ENCODE measurements at places on chromosomes 13 and 19.

- no peak for DNase-seq
These were observed 21.9 kb downstream of the UQCRFS1 start for GRCh38 chr19:29191005-29191404.

DNA sequence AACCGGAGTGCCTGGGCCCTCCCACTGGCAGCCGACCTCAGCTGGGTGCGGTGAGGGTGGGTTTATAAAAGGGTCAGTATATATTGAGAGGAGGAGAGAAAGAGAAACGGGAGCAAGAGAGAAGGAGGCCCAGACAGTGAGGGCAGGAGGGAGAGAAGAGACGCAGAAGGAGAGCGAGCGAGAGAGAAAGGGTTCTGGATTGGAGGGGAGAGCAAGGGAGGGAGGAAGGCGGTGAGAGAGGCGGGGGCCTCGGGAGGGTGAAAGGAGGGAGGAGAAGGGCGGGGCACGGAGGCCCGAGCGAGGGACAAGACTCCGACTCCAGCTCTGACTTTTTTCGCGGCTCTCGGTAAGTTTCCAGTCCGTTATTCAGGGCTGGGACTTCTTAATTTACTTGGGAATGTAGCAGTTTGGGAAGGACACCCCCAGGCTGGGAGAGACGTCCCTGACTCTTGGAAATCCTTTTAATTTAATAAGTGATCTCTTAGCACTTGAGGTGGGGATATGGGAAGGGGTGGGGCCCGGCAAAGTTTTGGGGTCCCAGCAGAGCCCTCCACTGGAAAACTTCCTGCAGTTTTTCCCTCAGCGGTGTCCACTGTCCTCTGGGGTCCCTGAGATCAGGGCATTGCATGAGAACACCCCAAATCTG is at the start of gene EMP3:
EMP3 (plus strand) TSS at position 288 of the 646 bp plus-strand sequence. CDS start 1,293 bp downstream, outside the sequence.
- peak; percentile 48 for DNase-seq

- DNase-seq = no peak
These were observed 9.3 kb downstream of the TMEM143 start for GRCh38 chr19:48354332-48354992.

DNA sequence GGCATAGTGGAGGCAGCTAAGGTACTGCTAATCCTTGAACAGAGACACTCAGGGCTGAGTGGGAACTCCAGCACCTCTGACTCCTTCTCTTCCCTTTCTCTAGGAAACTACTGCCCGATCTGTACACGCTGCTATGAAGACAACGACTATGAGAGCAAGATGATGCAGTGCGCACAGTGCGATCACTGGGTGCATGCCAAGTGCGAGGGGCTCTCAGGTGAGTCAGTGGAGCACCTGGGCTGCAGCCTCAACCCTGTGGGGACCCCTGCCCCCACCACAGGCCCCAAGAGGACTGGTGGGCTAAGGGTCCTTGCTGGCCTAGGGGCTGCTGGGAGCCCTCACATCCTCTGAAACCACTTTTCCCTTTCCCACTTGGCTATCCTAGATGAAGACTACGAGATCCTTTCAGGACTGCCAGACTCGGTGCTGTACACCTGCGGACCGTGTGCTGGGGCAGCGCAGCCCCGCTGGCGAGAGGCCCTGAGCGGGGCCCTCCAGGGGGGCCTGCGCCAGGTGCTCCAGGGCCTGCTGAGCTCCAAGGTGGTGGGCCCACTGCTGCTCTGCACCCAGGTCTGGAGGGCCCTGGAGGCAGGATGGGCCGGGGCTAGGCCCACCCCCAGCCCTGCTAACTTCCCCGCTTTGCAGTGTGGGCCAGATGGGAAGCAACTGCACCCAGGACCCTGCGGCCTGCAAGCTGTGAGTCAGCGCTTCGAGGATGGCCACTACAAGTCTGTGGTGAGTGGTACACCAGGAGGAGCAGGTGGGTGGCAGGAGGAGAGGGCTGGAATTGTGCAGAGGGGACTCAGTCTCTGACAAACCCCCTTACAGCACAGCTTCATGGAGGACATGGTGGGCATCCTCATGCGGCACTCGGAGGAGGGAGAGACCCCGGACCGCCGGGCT is 9.5 kb downstream of the KMT2B start:
- DNase-seq = no peak

- DNase-seq = no peak
These were observed 771.0 kb downstream of the EFNB2 start for GRCh38 chr13:105764486-105764885.

DNA sequence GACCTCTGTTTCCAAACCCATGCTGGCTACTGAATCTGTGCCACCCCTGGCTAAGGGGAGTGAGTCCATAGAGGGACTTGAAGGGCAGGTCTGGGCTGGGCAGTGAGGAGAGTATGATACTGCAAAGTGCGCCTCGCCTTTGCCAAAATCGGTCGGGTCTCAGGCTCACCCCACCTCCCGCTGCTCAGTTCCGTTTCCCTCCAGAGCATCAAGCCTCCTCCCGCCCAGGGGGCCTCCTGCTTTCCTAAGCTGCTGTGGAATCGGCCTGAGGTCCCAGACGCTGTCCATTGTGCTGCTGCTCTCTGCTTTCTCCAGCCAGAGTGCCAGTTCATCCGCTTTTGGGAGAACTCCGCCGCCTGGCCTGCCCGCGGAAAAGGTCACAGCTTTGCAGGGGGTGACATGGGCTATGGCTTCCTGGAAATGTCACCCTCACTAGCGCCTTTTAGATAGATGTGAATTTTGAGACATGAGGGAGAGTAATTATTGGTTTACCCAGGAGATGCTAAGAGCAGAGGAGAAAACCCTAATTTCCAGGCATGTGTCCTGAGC is 1418.4 kb downstream of the UQCRFS1 start:
- DNase-seq = peak; percentile 49
